ENCODE measurements at places on chromosomes 12 and 14.
A peak's percentile ranks its signal among the peaks of the same experiment; 100 is the strongest.

- no peak for DNase-seq
These were observed 6.5 kb upstream of the OR4E1 start for GRCh38 chr14:21680072-21680471.

- no peak for DNase-seq
These were observed 27.6 kb downstream of the PLXNC1 start for GRCh38 chr12:94175763-94176668.

DNA sequence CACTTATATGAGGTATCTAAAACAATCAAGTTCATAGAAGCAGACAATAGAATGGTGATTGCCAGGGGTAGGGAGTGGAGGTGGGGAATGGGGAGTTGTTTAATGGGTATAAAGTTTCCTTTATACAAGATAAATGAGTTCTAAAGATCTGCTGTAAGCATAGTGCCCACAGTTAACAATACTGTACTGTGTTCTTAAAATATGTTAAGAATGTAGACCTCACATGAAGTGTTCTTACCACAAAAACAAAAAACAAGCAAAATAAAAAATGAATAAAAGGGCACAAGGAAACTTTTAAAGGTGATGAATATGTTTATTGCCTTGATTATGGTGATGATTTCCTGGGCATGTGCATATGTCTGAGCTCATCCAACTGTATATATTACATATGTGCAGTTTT lies 211.8 kb downstream of the MSRB3 start:
- DNase-seq, result no peak

- no peak for DNase-seq
These were observed 172.7 kb downstream of the APAF1 start for GRCh38 chr12:98817742-98818141.

- DNase-seq, result no peak
These were observed 74.6 kb downstream of the PPP2R5C start for GRCh38 chr14:101836135-101836534.

DNA sequence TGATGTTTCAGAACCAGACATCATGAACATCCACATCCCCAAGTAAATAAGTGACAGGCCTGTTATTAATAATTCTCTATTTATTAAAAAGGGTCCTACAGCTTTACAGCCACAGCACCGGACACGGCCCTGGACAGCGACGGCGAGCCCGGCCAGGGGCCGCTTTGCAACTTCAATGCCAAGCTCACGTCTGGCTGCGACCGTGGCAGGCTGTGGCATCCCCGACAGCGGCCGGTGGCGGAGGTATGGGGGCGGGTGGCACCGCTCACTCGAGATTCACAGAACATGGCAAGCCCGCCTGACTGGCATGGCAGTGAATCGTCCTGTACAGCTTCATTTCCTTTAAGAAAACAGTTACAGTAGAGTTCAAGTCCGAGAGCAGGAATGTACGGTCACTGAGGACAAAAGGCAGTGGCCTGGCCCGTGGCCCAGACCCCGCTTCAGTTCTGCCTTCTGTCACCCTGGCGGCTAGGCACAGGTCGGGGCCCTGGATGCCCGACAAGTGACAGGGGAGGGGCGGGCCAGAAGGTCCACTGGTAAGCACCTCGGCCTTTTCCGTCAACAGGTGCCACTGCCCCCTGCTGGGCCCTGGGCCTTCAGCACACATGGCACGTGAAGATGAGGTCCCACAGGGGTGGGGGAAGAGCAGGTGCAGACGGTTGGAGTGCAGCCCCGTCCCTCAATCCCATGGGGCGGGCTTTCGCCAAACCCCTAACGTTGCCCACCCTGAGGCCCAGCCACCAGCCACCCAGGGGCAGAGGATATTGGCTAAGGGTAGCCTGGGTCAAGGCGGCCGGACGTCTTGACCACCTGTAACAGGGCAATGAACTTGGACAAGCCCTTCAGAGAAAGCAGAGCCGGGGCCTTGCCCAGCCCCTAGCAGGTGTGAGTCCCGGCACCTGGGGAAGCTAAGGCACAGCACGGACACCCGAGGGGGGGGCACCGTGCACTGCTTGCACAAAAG lies 30.3 kb downstream of the HIP1R start:
- DNase-seq, result peak; percentile 60

- DNase-seq, result no peak
These were observed 36.3 kb downstream of the PTHLH start for GRCh38 chr12:27936196-27936595.

DNA sequence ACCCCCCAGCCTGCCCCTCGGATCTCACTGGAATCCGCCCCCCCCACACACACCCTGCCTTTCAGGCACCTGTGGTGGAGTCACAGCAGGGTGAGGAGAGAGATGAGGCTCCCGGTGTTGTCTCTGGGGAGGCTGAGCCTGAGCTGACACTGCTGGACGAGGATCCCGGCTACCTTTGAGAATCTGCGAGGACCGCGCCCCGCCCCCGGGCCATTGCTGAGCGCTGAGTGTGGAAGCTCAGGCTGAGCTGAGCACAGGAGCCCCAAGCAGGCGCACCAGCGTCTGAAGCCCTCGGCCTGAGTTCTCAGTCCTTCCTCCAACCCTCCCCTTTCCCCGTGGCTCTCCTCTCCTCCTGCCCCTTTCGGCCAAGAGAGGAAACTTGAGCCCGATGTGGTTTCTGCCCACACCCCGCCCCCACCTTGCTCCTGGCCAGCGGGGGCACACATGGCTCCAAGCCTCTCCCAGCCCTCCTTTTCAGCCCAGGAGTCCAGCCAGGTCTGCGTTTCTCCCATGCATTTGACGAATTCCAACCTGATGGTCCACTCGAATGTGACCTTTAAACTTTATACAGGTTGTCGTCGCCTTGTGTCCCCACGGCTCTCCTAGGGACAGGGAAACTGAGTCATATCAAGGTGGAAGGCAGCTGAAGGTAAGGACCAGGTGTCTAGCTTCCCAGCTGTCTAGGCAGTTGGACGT lies at the start of gene NFE2:
NFE2 (minus strand) TSS at position 284 of the 696 bp plus-strand sequence. CDS start 5,767 bp downstream, outside the sequence.
- DNase-seq, result no peak

GRCh38 chr12:52655251-52655650 lies 3.2 kb upstream of the KRT2 start:
- no peak for DNase-seq

- DNase-seq, result no peak
These were observed 32.6 kb downstream of the NUAK1 start for GRCh38 chr12:106106061-106106566.

DNA sequence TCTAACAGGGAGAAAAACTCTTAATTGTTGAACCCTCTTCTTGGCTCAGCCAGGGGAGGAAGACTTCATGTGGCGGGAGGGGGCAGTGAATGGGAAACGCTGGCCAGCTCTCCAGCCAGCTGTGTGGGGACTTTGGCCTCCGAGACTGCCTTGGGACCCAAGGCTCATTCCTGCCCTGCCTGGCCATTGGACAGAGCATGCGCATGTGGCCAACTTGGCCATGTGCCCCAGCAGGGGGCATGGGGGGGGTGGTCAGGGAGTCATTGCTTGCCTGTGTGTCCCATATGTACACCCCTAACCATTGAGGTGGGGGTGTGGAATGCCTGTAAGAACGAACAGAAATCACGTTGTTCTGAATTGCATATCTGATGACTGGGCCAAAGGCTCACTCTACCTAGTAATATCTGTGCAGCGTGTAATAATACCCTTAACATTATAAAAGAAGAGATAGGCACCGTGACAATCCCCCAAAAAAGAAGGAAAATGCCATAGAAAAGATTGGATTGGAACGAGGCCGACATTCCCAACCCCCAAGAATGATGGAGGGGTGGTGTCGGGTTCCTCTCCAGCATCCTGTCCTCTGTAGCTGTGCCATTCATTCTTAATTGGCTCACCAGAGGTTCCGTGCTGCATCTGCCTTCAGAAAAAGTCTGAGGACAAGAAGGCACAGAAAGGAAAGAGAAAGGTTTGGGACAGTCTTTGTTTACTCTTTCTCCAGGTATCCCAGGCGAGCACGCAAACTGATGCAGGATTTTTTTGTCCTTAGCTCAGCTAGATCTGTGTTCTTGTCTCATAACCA lies 3.5 kb upstream of the FAR2 start:
- no peak for DNase-seq

DNA sequence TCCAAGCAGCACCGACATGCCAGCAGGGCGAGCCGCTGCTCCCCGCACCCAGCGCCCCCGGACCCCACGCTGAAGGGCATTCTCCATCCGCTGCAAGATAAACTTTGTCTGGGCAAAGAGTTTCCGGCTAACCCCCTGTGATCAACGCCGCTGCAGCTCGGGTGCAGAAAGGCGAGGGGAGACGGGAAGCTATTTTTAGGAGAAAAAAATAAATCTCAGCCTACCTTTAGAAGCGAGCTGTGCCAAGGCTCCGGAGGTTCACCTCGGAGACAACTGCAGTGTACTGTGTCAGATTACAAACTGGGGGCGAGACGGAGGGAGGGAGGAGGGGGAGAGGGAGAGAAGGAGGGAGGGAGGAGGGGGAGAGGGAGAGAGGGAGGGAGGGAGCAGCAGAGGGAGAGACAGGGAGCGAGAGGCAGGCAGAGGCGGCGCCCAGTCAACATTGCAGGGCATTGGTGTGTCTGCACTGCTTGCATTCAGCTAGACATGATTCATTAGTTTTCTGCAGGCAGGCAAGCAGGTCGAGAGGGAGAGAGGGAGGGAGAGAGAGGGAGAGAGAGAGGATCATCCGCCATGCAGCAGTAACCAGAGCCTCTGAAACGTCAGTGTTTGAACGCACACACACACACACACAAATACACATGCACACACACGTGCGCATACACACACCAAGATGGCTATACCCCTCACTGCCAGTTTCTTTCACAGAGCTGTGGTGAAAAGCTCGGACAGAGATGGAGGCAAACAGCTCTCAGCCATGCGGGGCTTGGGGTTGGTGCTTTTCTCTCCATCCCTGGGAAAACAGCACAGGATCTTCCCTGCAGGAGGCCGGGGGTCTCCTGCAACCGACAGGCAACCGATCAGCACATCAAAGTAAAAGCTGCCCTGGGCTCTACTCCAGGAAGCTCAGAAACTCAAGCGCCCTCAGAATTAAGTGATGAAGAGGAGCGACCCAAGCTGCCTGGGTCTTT lies at the start of gene RIMBP2:
RIMBP2 (minus strand) TSS at position 302 of the 971 bp plus-strand sequence. CDS start 237,286 bp downstream, outside the sequence.
- DNase-seq, result no peak

DNA sequence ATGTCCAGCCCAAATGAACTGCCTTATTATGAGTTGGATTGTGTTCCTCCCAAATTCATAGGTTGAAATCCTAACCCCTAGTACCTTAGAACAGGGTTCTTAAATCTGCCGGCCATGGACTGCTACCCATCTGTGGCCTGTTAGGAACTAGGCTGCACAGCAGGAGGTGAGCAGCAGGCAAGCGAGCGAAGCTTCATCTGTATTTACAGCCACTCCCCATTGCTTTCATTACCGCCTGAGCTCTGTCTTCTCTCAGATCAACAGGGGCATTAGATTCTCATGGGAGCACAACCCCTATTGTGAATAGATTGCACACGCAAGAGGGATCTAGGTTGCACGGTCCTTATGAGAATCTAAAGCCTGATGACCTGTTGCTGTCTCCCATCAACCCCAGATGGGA lies 9.8 kb upstream of the EML5 start:
- DNase-seq, result no peak

DNA sequence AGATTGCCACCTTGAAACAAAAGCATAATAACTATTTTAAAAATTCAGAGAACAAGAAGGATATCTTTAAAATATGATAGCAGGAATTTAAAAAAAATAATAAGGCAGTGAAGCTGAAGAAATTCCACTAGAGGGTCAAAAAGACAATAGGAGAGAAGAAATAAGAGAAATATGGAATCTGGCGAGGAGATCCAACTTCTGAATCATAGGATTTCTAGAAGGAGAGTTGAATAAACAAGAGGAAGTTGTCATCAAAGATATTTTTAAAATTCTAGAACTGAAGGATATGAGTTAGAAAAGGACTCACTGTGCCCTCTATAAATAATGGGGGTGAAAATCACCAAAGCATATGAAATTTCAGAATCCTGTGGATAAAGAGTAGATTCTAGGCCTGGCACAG lies 26.8 kb upstream of the TOMM20L start:
- no peak for DNase-seq

DNA sequence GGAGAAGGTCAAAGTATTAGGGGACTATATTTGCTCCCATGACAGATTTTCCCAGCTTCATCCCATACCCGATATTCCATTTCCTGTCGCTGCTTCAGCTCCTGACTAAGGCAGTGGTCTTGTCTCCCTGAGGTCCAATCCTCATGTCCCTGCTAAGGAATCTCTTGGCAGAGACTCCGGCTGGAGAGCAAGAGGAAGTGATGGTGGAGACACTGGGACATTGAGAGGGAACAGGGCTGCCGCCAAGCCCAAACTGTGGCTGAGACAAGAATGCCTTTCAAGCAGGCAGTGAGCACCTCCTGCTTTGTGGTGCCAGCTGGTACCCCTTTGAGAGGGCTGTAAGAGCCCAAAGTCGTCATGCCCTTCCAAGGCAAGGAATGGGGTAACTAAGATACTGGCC lies 5.5 kb downstream of the SP7 start:
- DNase-seq, result no peak

DNA sequence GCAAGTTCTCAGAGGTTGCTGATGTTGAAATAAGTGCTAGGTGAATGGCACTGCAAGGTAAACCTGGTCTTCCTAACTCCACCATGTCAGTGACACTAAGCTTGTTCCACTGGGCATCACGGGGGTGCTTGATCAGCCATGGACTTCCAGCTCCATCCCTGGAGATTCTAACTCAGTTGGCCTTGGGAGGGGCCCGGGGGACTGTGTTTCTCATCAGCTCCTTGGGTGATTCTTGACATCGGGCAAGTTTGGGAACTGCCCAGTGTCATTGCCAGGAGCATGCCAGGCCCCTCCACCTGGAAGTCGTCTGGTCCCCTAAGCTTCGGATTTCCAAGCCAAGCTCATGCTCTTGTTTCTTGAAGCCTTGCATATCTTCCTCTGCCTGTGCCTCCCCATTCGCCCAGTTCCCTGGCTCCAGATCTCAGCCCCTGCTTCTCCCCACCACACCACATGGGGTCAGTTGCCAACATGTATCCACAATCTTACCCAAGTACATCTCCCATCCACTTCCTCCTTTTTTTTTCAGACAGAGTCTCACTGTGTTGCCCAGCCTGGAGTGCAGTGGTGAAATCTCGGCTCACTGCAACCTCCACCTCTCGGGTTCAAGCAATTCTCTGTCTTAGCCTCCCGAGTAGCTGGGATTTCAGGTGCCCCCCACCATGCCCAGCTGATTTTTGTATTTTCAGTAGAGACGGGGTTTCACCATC lies 30.7 kb upstream of the RFLNA start:
- no peak for DNase-seq

DNA sequence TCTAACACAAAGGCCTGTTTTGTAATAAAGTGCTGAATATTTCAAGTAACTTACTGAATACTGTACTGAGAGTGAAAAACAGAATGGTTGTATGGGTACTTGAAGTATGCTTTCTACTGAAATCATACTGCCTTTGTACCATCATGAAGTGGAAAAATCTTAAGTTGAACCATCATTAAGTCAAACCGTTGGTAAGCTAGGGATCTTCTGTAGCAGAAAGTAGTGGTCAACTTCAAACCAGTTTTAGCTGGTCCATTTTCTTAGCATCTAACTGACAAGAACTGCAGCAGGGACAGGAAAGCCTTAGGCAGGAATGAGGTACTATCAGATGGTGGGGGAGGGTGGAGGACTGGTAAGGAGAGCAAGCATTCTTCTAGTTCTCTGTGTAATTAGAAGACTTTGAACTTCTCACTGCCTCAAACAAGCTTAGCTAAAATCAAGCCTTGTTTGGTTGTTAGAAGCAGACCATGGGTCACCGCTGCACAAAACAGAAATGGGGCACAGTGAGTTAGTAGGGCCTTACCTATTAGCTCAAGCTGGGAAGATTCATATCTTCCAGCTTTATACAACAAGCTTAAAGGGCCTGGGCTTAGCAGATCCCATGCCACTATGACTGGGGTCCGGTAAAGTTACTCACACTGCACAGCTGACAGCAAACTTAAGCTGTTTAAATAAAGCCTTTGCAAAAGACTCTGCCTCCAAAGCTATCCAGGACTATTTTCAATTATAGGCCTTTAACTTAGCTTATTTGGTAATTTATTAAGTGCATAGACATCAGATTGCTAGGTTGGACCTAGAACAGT lies 73.8 kb downstream of the ACADS start:
- no peak for DNase-seq

GRCh38 chr12:132600048-132601032 lies 10.0 kb downstream of the LRCOL1 start:
- DNase-seq, result peak; percentile 62

Data from heart right ventricle (tissue), 16 donors.